ENCODE measurements at places on chromosomes 3 and 15. TPM values are rescaled to one million over a fixed set of nuclear protein-coding genes. Genes with fewer than 3 reads are reported as not detected.

The NSMCE3 gene
- total RNA-seq = 8.7 TPM

DNA sequence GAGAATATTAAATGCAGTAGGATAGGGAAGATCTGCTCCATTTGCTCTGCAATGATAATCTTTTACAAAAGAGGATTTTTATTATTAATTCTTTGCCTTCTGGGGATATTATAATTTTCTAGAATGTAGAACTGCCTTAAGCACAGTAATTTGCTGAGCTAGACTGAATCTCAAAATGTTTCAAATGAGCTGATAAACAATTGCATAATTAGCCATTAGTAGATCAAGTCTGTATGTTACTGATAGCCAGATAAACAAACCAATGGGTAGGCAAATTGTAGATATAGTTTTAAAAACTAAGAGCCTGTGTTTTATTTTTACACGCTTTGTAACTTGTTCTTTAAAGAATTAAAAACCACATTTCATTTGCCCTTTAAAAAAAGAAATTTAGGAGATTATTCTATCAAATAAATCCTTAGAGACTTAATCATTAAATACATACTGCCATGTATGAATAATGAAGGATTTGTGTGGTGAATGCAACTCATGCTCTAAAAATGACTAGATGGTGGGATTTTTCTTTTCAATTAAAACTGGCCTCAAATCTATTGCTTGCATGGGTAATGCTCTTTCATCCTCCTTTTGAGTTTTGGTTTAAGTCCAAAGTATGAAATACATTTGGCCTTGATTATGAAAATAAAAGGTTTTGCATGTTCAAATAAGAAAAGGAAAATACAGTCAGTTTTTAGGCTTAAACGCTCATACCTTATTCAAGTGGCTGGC, 32.6 kb upstream of the NANOGP8 start:
- DNase-seq = no peak
- no peaks in the 10 kb centered on the region for H3K36me3 ChIP-seq
- H3K27me3 ChIP-seq = peaks cover 4% of the 10 kb centered on the region

DNA sequence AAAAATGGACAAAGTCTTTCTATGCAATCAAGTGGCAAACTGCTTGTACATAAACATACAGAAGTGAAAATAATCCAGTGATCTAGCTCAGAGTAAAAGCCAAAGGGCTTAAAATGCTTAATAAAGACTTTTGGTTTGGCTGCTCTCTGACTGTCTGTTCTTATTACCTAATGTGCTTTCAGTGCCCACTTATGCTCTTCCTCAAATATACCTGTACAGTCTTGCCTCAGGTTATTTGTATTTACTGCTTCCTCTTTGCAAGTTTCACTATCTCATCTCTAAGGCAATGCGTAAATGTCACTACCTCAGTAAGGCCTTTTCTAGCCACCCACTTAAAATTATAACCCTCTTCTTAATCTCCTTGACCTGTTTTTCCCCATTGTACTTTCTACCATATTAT, 171.8 kb downstream of the EPHA6 start:
- H3K36me3 ChIP-seq = no peaks in the 10 kb centered on the region
- H3K27me3 ChIP-seq = no peaks in the 10 kb centered on the region
- H3K27ac ChIP-seq = no peak overlapping the region
- H3K4me1 ChIP-seq = no peaks in the 10 kb centered on the region
- DNase-seq = no peak

DNA sequence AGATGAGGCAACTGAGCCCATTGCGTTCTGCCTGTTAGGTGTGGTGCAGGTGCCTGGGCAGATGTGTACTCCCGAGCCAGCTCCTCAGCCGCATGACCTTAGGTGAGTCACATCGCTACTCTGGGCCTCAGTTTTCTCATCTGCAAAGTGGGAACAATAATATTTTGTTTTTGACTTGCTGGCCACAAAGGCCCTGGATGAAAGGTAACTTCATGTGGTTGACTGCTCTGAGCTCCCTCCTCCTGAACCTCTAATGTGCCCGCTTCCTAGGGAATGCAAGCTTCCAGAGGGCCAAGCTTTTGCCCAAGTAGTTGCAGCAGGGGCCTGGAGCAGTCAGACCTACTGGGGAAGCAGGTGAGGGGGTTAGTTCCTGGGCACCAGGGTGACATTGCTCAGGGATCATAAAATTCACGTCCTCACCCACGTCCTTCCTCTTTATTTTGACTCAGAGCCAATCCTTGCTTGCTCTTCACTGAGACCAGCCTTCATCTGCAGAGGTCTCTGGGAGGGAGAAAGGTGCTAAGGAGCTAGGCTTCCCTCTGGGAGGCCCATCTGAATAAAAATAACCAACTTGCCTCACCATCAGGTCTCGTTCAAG, 149.0 kb upstream of the TLE3 start:
- peaks cover 53% of the 10 kb centered on the region for H3K4me1 ChIP-seq
- no peaks in the 10 kb centered on the region for H3K36me3 ChIP-seq
- DNase-seq = no peak
- peaks cover 8% of the 10 kb centered on the region for H3K27me3 ChIP-seq
- no peak overlapping the region for H3K27ac ChIP-seq

The UBA7 gene
- 149 TPM for total RNA-seq

The COLQ gene
- total RNA-seq = 4.7 TPM

DNA sequence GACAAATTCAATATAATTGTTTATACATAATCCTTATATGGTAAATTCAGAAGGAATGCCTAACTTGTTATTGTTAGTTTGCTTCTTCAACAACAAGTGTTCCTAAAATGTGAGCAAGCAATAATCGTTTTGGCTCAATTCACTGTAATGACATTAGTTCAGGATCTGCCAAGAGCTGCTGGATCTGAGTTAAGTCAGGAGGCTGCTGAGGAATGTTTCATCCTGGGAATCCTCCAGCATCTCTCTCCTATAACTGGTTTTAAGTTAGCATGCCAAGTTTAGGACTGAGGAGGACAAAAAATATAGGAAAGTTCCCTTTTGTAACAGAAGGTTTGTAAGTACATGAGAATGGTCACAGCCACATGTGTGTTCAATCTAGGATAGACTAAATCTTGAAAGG, 4.9 kb upstream of the GTF2A2 start:
- H3K27me3 ChIP-seq = no peaks in the 10 kb centered on the region
- DNase-seq = no peak
- H3K27ac ChIP-seq = no peak overlapping the region
- peaks cover 9% of the 10 kb centered on the region for H3K4me1 ChIP-seq

The TRH gene
- not detected for total RNA-seq

- DNase-seq = no peak
- no peak overlapping the region for H3K27ac ChIP-seq
- H3K4me3 ChIP-seq = no peak overlapping the region
- H3K36me3 ChIP-seq = no peaks in the 10 kb centered on the region
- no peaks in the 10 kb centered on the region for H3K4me1 ChIP-seq
These were observed 311.7 kb downstream of the CADM2 start for GRCh38 chr3:85270488-85270887.

DNA sequence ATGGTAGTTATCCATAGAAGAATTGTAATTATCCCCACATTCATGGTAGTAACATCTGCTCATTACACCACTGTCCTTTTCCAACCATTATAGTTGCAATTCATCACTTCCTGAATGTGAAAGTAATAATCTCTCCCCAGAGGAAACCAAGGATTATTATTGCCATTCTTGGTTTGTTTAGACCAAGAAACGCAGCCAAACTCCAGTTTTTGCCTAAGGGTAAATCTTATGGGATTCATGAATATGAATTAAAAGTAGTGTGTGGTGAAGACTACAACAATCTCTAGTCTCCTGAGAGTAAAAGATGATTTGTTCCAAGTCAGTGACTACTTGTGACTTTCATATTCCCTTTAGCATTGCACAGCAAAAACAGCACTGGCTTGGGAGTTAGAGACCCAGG, 45.7 kb upstream of the ABI3BP start:
- no peak overlapping the region for H3K4me3 ChIP-seq
- peaks cover 4% of the 10 kb centered on the region for H3K27me3 ChIP-seq
- H3K27ac ChIP-seq = no peak overlapping the region
- no peaks in the 10 kb centered on the region for H3K36me3 ChIP-seq
- H3K4me1 ChIP-seq = no peaks in the 10 kb centered on the region
- no peak for DNase-seq

Data from activated CD8-positive, alpha-beta memory T cell treated with anti-CD3 and anti-CD28 coated beads, Interleukin-2, amount 10 ng/mL, durations not matched to agents 7 days and 5 days (primary cell).